ENCODE measurements at places on chromosomes 3 and 15.

- DNase-seq: no peak
These were observed 103.6 kb downstream of the CACNA2D3 start for GRCh38 chr3:54225841-54226528.

- DNase-seq: no peak
These were observed 123.3 kb upstream of the TP63 start for GRCh38 chr3:189507856-189508255.

GRCh38 chr3:122623031-122623829 is 45.8 kb downstream of the PARP15 start:
- DNase-seq: no peak

DNA sequence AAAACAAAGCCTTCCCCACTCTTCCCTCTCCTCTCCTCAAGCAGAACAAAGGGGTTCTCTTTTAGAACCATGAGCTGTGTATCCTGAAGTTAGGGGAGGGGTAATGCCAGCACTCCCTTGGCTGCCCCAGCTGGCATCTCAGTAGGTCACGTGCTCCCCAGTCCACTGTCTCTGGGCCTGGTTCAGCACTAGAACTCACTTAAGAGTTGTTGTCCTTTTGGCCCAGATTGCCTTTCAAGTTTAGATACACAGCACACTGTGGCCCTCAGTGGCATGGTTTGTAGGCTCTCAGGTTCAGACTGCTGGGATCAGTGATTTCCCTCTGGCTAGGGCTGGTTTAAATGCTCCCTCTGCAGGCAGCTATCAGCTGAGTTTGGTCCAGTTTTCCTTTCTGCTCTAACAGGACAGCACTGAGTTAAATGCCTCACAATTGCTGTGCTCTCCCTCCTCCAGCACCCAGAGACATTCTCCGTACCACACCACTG is 188.4 kb upstream of the ST8SIA2 start:
- no peak for DNase-seq

GRCh38 chr3:57951066-57951882 is 56.9 kb upstream of the FLNB start:
- peak; percentile 85 for DNase-seq

GRCh38 chr3:66093981-66094380 is 55.3 kb upstream of the MAGI1 start:
- DNase-seq: no peak

DNA sequence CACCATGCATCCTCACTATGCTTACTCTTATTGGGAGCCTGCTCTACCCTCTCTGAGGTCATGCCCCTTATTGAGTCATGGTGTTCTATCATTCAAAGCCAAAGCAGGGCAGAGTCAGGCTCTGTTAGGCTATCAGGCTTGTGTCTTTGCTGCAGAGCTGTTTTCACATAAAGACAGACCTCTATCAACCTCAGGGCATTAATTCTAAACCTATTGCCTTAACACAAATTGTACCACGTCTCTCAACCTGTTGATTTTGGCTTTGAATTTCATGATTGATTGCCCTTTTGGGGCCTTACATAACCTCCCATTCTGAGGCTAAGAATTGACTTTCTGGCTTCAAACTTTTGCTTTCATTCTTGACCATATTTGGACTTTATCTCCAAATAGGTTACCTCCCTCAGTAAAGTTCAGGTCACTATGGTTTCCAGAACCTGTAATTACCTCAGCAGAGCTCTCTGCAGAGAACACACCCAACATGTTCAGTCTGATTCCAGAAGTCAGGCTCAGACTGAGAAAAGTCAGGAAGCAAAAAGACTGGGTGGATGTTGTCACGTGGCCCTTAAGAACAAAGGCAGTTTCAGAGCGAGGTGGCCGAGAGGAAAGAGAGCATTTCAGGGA is 221.4 kb upstream of the NANOGP8 start:
- DNase-seq: no peak

DNA sequence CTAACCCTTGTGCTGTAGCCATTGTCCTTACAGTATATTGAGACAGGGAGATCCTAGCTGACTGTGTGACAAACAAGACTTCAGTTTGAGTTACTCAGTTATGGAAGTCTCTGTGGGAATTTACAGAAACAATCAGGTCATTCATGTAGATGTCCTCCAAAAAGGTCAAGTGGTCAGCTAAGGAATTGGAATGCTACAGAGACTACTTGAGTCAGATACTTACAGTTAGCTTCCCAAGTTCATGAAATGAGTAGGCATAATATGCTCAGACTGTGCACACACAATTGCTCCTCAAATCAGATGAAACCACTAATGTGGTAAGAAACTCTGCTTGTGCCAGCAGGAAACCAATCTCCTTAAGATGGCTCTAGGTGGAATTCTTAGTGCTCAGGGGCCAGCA is 985.7 kb downstream of the NSUN3 start:
- DNase-seq: no peak

- no peak for DNase-seq
These were observed 88.6 kb upstream of the GSK3B start for GRCh38 chr3:120182613-120183511.

GRCh38 chr3:157369727-157370421 is 66.8 kb upstream of the PTX3 start:
- no peak for DNase-seq

DNA sequence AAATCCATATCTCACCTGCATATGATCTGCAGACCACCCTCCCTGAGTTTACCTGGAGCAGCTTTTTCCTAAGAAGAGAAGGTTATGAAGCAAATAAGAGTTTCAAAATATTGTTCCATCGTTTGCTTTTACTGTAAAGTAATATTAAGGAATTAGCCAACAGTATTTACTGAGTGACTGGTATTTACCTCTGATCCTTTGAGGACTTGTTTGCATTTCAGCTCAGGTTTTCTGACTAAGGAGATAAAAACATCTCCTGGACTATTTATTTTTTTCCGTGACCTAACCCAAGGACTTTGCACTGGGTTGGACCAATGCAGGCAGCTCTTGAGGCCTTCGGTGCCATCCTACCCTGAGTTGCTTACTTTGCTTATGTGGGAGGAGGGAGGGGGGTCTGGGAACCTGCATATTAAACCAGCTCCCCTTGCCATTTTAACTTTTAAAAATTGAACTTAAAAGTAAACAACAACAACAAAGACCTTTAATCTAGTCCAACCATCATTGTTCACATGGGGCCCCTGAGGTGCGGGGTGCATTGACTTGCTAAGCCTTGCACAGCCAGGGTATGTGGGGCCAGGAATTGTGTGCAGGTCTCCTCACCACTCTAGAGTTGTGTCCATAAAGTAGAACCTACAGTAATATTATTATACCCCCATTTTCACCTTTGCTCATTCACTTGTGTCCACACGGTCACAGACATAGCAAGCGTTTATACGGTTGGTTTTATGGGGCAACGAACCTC is 39.3 kb downstream of the TRAK1 start:
- no peak for DNase-seq

GRCh38 chr15:34362047-34362773 is 4.8 kb downstream of the LPCAT4 start:
- peak; percentile 50 for DNase-seq

DNA sequence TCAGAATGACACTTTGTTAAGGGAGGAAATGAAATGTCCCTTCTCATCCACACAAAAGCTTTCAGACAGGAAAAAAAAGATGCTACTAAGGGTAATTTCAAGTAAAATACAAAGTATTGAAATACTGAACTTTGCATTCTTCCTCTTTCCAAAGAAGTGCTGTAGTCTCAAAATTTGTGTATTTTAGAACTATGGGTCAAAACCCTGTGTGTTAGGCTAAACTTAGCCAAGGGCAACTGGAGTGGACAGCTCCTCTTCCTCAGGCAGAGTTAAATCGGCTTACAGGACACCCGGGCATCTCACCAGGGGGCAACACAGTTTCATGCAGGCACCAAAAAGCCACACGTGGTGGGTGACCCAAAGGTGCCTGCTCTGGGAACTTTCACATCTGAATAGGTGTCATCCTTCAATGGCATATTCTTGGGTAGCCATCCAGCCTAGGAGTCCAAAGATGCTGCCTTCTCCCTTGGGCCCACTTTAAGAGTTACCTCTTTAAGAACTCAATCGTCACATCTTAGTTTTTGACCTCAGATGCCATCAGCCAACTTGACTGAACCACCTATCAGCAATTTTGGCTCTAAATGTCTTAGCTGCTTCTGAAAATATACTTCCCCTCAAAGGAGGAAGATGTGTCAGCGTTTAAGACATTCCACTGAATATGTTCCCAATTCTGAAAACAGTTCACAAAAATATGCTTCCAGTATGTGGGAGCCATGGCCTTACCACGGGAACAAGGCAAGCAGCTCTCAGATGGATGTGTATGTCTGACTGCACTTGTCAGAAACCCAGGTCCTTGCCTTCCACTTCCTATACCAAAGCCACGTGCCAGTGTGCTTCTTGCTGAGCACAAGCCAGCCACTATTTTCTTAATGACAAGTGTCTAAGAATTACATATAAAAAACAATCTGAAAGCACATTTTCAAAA is 32.2 kb upstream of the MUC13 start:
- no peak for DNase-seq

DNA sequence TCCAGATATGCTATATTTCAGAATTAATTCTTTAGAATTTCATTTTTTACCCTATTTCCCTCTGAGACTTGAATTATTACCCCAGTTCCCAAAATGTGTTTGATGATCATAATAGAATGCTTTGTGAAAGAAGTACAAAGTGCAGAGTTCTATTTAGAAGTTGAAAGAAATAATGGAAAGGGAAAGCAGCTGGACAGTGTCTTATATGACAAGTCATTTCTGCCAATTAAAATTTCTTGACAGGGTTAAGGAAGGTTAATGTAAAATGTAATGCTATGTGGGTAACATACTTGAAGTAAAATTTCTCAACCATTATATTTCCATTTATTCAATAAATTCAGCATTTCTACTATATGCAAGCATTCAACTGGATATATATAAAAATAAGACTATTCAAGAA is 33.1 kb downstream of the FGF7 start:
- DNase-seq: no peak

DNA sequence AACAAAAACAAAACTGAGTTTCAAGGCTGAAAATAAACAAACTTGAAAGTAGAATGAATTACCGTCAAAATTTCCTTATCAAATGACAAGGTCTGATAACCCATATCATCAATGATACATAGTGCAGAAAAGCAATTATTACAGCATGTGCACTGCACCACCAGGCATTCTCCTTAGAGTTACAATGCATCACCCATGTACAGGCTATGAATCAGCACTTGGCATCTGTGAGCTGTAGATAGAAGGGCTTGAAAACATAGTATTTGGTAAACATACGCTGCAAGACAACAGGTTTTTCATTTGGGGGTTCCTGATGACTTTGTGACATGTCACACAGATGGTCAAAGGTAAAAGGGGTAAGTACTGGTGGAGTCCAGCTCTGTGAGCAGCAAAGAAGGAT is 265.1 kb downstream of the CTNNB1 start:
- DNase-seq: no peak

- no peak for DNase-seq
These were observed 166.5 kb downstream of the EBLN2 start for GRCh38 chr3:73228000-73228399.

GRCh38 chr3:184315871-184316661 is 1.7 kb downstream of the EIF4G1 start:
- no peak for DNase-seq

DNA sequence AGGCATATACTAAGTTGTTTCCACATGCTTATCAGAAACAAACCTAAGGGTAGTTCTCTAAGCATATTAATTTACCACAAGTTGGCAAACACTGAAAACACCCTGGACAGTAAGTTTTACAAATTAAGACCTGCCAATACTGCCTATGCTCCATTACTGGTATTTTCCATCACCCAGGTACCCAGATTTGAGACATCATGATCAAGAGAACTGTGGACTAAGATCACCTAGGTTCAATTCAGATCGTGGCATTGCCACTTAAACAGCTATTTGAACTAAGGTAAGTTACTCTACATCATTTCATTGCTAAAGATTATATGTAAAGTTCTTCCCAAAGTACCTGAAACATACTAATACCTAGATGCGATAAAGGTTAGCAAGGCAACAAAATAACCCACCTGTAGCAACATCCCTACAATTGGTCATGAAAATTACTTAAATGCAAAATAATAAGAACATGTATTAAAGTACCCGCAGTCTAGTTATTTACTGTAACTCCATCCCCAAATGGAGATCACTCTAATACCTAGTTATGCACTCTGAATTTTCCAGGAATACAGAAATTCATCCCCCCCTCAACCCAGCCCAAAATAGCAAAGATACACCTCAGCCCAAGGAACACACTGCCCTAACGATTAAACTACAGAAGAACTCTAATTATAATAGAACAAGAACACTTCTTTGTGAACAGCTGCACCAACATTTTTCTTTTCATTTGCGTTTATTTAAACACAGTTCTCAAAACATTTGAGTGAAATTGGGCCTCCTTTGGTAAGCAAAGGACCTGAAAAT is 21.6 kb downstream of the TRA2B start:
- DNase-seq: no peak

GRCh38 chr3:9135930-9136525 is 113.4 kb downstream of the SRGAP3 start:
- DNase-seq: peak; percentile 27

DNA sequence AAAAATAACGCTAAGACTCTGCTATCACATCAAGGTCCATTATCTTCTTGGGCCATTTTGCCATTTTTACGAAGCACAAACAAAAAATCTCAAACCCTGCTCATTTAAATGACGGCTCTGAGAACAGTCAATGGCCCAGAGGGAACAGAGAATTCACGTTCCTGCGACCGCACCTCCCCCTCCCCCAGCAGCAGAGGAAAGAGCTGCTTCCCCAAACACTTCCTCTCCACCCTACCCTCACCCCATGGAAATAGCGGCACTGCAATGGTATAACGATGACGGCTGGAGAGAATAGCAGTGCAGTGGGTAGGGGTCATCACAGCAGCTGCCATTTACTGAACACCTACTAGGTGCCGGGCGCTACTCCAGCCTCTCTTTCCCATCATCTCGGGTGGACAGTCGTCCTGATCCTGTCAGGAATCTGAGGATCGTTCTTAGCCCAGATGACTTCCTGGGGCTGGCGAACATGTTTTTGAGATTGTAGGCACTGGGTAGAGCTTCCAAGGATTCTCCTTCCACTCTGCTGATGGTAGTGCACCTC is 113.3 kb downstream of the IQSEC1 start:
- DNase-seq: peak; percentile 62

DNA sequence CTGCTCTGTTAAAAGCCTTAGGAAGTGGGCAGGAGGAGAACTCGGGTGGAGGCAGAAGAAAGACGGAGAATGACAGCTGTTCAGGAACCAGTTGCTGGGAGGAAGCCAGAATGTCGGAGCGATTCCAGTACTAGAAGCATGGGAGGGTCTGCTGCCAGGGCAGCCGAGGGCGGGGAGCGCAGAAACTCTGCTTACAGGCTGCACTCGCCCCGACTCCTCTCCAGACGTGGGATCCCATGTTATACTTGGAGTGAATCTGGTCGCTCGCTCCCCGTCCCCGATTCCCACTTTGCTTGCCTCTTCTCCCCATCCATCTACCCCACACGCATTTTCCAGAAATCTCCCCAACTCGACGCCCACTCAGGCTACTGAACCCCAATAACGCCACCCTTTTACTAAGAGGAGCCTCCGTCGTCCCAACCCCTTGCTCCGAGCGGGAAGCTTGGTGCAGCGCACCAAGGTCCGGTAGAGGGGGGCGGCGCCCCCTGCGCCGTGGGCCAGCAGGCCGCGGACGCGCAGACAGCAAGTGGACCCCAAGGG is 665 bp downstream of the GATM start:
- DNase-seq: peak; percentile 59

All from left cardiac atrium (tissue), 4 donors.